ENCODE measurements at places on chromosomes 7 and 10.

DNA sequence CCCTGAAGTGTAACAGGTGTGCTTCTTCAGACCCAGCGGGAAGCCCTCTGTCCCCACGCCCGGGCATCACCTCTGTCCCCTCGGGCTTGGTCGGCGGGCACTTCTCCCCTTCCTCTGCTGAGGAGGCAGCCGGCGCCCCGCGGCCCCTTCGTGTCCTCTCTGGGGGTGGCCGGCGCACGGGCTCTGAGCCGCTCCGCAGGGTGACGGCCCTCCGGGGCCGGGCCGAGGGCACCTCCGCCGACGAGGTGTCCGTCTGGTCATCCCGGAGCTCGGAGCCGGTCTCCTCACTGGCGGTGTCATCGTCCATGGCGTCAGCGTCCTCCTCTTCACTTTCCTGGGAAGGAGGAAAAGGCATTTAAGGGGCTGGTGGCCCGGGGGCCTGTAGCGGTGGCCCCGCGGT lies 239.0 kb downstream of the SFMBT2 start:
- no peak for DNase-seq

- no peak for DNase-seq
Measured at GRCh38 chr10:28312572-28312971, 9.7 kb upstream of the MPP7 start.

- peak; percentile 32 for DNase-seq
Measured at GRCh38 chr7:30594048-30594539, 584 bp upstream of the GARS1 start.

GRCh38 chr7:64744680-64745079 lies 49.5 kb upstream of the ZNF138 start:
- DNase-seq: no peak

GRCh38 chr10:8979976-8980375 lies 925.5 kb downstream of the GATA3 start:
- no peak for DNase-seq

DNA sequence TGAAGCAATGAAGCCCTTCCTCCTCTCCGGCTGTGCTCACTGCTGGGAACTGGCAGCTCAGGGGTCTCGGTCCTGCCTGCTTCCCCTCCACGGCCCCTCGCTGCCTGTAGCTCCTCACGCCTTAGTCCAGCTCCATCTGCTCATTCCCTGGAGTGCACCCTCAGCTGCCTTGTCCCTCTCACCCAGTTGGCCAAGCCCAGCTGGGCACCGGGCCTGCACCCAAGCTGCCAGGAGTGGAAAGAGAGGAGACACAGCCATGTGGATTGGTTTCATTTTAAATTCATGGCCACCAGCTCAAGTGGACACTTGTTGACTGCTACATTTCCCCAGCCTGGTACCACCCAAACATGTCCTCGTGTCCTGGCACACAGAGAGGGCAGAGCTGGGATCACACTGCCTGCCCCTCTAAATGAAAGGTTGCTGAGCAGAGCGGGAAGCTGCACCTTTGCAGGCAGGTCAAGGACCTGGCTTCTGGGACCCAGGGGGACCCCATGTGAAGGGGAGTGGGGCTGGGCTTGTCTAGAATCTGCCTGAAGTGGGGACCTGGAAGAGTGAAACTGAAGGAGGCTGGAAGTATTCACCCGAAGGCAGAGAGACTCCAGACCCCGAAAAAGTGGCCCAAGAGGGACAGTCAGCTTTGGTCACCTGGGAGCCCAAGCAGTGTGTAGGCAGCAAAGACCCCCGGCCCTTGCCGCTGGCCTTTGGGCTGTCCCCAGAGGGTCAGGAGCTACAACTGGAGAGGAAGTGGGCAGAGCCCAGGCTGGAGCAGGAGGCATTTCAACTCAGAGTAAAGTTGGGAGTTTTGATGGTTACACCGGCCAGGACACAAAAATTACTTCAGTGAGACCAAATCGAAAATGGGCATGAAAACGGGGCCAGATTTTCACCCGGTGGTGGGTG lies 15.0 kb upstream of the BNIP3 start:
- no peak for DNase-seq

DNA sequence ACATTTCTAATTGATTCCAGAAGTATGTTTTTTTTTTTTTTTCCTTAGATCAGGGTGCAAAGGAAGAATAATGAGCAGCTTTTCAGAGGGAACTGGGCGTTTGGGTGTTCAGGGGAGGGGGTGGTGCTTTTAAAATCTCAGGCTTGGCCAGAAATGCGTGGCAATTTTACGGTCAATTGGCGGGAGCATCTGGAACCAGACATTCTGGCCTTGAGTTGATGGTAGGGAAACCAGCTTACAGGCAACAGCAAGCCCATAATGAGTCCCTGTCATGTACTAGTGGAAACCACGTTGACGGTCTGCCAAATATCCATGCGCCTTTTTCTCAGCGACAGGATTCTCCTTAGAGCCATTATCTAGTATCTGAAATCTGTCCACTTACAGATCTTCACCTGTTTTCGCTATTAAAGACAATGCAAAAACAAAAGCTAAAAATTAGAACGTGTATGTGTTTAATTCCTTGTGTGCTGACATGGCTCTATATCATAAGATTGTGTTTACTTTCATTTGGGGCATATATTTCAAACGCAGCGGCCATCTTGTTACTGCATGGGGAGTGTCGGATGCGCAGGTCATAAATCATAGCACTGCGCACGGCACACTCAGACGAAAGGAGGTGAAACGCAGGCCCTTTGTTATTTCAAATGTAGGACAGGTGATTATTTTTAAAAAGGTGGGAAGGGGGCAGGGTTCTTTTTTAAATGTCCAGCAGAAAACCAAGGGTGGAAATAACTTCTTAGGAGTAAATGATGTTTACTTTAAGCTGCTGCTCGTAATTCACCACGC lies 209.2 kb downstream of the AGMO start:
- no peak for DNase-seq

DNA sequence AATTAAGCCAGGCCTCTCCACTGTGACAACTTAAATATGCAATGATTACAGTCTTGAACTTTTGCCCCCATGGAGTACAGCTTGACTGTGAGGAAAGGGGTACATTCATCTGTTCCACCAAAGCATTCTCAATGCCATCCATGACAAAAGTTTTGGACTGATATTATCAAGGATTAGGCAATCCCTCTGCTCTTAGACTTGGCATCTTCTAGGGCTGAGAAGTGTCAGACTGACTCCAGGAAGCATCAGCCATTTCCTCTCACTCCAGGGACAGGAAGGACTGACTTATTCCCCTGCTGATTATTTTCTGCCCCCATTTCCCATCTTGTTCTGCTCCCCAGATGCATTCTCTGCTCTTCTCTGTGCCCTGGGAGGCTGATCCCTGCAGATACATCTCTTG lies 69.7 kb downstream of the ZNF365 start:
- no peak for DNase-seq

- no peak for DNase-seq
Measured at GRCh38 chr10:117617659-117618058, 75.1 kb downstream of the EMX2 start.

DNA sequence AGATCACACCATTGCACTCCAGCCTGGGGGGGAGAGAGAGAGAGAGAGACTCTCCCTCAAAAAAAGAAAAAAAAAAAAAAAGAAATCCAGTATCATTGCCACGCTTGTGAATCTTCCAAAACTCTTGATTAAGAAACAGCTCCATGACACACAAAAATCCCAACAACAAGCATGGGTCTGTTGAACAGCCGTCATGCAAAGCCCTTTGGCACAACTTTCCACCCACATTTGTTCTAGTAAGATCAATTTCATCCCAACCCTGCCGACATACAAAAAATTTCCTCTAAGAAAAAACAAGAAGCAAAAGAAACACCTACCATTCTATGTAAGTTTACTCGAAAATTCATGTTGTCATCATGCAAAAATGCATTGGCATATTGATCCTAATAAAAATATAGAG lies 62.8 kb downstream of the ARMH3 start:
- DNase-seq: no peak

GRCh38 chr7:91656541-91657482 lies 223.7 kb downstream of the MTERF1 start:
- no peak for DNase-seq

DNA sequence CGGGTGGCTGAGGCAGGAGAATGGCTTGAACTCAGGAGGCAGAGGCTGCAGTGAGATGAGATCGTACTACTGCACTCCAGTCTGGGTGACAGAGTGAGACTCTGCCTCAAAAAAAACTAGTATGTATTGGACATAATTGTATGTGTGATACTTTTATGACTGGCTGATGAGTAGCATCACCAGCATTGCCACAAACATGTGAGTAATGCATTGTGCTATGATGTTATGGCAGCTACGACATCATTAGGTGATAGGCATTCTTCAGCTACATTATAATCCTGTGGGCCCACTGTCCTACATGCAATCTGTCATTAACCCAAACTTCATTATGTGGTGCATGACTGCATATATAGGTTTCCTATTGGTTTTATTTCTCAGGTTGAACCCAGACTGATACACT lies 352.4 kb downstream of the GALNT17 start:
- no peak for DNase-seq

GRCh38 chr7:4939971-4940728 lies 18.8 kb downstream of the MMD2 start:
- no peak for DNase-seq

DNA sequence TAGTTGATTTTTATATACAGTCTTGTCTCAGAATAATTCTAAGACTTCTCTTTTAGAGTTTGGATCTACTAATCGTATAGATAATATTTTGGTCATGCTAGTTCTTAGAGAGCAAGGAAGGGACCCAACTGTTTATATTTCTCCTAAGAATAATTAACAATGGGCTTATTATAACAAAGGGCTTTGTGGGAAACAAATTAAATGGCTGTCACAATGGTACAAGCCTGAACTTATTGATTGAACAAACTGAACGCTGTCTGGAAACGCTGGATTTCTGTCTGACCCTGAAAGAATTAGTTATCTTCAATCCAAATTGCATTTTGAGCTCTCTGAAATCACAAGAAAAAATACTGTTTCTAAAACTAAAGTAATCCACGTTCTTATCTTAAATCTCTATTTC lies 56.8 kb downstream of the CSTF2T start:
- no peak for DNase-seq

GRCh38 chr10:105181626-105182025 lies 540.5 kb downstream of the SORCS3 start:
- DNase-seq: no peak

DNA sequence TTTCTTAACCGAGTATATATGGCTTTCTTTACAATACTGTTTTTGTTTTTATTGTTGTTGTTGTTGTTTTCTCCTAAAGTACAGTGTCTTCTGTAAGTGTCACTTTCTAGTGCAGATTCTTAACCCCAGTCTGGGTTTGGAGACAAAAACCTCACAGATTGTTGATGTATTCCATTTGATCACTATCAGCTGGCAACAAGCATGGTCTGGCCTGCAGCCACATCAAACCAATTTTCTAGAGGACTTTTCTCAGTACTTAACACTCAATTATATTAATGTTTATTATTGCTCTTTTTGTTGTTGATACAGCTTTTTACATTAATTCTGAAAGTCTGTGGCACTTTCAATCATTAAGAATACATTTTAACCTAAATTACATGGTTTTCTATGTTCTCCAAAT lies 17.1 kb downstream of the LRRN3 start:
- no peak for DNase-seq

- no peak for DNase-seq
Measured at GRCh38 chr10:79505829-79506228, 6.5 kb upstream of the EIF5AL1 start.

DNA sequence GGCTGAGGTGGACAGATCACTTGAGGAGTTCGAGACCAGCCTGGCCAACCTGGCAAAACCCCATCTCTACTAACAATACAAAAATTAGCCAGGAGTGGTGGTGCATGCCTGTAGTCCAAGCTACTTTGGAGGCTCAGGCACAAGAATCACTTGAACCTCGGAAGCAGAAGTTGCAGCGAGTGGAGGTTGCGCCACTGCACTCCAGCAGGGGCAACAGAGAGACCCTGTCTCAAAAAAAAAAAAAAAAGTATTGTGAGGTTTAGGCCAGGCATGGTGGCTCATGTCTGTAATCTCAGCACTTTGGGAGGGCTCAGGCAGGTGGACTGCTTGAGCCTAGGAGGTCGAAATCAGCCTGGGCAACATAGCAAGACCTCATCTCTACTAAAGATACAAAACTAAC lies 16.0 kb downstream of the TET1 start:
- DNase-seq: no peak

DNA sequence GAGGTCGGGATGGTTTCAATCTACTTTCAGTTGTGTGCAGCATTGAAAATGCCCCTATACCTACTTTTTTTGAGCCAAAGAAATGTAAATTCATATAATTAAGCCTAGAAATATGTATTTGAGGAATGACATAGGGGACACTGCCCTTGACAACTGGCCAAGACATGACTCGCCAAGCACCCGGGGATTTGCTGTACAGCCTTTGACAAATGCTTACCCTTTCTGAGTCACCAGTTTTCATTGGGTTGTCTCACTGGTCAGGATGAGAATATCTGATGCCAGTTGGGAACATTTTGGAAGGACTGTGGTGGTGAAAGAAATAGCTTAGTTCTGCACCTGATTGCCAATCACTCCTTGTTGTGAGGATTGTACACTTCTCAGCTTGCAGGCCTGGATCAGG lies 166.8 kb upstream of the HABP2 start:
- DNase-seq: no peak

GRCh38 chr7:106693677-106694353 lies 32.9 kb upstream of the CCDC71L start:
- no peak for DNase-seq

DNA sequence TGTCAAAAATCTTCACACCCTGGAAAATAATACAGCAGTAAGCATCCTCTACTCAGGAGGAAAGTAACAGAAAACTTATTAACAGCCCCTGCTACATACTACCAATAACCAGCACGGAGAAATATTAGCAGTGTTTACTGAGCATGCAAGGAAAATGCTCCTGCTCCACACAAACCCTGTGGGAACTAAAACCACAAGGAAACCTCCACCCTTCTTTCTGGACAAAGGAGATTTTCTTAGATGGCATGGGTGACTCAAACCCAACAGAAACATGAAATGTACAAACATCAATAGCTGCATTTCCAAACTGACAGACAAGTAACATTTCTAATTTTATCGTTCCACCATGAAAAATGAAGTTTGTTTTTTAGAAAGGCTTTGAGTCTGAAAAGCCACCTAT lies 113.4 kb downstream of the VPS41 start:
- no peak for DNase-seq

DNA sequence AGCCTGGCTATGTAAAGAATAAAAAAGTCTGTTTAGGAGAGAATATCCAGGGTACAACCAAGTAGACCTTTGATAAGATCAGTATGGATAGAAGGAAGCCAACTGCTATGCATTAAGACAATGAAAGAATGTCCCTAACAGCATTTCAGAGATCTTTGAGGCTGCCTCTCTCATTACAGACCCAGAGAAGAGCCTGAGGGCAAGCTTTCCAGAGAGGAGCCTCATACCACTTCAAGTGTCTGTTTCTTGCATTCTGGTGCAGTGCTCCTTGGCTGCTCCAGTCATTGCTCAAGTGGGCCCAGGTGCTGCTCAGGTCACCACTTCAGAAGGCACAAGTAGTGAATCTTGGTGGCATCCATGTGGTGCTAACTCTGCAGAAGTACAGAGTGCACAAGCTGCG lies 514.0 kb downstream of the PLXDC2 start:
- no peak for DNase-seq

- DNase-seq: no peak
Measured at GRCh38 chr7:93757426-93757825, 133.1 kb downstream of the TFPI2 start.

Measured in CD4-positive, alpha-beta T cell treated with Interferon gamma for 1 hour (primary cell).